ENCODE measurements at places on chromosomes 6 and 20.

DNA sequence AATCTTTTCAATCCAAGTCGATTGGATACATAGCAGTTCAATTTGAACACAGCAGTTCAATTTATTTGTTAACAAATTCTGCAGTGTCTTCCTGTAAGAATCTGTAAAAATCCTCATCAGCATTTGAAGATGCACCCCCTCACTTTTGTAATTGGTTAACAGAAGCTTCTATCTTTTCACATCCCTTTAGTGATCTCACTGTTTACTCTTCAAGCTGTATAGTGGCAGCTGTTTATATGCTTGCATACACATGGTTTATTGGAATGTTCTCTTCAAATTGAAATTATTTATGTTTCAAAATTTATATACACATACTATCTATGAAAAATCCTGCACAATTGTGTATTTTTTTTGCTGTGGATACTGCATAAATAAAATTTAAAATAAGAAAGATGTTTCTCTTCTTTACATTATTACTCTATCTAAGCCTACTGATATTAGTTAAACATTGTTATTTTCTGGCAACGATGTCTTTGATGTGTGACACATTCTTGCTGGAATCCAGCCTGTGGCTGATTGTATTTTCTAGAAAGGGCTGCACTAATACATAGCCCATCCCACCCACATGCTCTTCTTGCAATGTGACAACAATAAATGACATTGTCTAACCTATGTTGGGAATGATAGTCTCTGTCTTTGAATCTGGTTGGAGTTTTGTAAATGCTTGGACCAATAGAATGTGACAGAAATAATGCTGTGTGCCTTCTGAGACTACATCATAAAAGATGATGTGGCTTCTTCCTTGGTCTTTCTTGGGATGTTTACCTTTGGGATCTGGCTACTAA is 573.0 kb downstream of the CD109 start:
- no peak for DNase-seq

- no peak for DNase-seq
Observed at GRCh38 chr20:1507276-1507675, 16.1 kb upstream of the SIRPB2 start.

GRCh38 chr20:49695830-49696229 is 17.8 kb downstream of the B4GALT5 start:
- no peak for DNase-seq

DNA sequence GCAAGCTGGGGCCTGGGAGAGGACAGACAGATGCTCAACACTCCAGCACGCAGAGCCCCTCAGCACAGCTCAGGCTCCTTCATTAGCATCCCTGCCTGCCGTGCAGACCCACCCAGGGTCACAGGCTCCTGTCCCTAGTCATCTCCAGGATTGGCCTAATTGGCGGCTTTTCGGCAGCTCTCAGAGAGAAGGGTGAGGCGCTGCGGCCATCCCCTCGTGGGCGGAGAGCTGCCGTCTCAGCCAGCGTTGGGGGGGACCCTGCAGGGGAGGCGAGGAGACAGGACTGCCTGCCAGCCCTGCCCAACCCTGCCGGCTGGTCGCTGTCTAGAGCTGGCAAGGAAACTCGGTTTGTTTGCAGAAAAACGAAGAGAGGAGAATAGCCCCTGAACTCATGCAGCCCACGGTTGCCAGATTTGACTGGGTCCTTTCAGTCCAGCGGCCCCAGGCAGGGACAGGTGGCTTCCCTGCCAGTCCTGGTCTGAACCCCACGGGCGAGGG is 26.8 kb downstream of the BHLHE23 start:
- DNase-seq = no peak

Data from activated CD4-positive, alpha-beta T cell treated with anti-CD3 and anti-CD28 coated beads, Interleukin-2, amount 50 U/mL, for 1 hour (primary cell).